ENCODE measurements at places on chromosomes 1 and 21.
A peak's percentile ranks its signal among the peaks of the same experiment; 100 is the strongest.

DNA sequence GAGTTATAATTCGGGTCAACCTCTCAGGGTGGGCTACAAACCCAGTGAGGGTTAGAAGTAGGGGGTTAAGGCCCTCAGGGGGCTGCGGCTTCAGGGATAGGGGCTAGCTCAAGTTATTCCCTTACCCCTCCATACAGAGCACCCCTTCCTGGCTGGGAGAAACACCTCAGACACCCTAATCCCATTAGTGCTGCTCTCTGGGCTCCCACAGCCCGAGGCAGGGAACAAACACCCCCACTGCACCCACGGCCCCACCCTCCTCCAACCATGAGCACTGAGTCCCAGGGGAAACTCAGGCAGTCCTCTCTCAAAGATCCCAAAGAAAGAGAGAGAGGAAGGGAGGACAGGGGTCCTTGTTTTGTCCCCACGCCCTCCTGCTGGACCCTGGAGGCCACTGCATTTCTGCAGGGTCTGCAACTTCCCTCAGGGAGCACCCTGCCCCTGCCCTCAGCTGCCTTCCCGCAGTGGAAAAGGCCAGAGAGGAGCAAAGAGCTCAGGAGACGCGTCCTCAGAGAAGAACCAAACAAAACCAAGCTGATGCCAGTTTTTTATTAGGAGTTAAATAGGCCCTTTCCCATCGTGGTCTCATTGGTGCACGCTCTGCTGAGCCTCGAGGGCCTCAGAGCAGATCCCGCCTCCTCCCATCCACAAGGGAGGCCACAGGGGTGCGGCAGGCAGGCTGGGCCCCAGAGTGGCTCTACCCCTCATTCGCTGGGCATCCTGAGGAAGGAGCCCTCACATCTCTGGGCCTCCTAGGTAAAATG, 1.4 kb upstream of the S100A4 start:
- no peak for DNase-seq

- DNase-seq = no peak
Observed at GRCh38 chr1:193919827-193920226, 733.4 kb upstream of the B3GALT2 start.

- no peak for DNase-seq
Observed at GRCh38 chr1:19232524-19232846, 18.8 kb downstream of the EMC1 start.

DNA sequence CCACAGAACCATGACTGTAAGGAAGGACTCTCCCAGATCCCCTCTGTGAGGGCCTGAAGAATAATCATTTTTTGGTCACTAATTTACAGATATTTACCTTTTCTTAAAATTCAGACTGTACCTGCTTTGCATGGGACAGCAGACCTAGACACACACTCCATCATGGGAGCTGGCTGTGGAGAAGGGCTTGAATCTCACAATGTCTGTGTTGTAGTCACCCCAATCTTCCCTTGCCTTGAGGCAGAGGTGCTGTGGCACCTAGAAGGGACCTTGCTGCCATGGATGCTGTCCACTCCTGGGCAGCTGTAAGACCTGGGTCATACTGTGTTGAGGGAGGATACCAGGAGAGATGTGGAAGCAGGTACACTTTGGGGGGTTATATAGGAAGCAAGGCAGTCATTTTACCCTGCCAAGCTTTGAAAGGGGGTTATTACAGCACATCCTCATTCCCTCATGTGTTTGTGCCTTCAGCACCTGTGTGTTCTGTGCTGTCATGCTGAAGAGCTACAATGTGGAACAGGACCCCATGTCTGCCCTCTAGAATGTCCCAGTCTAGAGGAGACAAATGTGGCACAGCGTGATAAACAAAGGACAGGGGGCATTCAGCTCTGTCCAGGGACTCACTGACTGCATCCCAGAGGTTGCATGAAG, 27.1 kb downstream of the TRAF5 start:
- DNase-seq = no peak

GRCh38 chr1:211133836-211134669, at the start of gene KCNH1:
TSS of gene KCNH1 (minus strand) at chr1:211134148. CDS start at chr1:211133945, 203 bp downstream.
- DNase-seq = peak; percentile 89

GRCh38 chr1:212692774-212693644, 6.6 kb downstream of the BATF3 start:
- no peak for DNase-seq
